ENCODE measurements at places on chromosomes 16 and 17. TPM values are rescaled to one million over a fixed set of nuclear protein-coding genes. Genes with fewer than 3 reads are reported as not detected.

KRT13 gene
- total RNA-seq: not detected

GJD3 gene
- 6.2 TPM for total RNA-seq

OR4D1 gene
- not detected for total RNA-seq

- no peaks in the 10 kb centered on the region for H3K36me3 ChIP-seq
- H3K4me1 ChIP-seq: peaks cover 37% of the 10 kb centered on the region
- no peak overlapping the region for H3K27ac ChIP-seq
- no peaks in the 10 kb centered on the region for H3K27me3 ChIP-seq
Observed at GRCh38 chr17:60606036-60606435, 6.0 kb downstream of the PPM1D start.
